ENCODE measurements at places on chromosomes 16 and 17.

DNA sequence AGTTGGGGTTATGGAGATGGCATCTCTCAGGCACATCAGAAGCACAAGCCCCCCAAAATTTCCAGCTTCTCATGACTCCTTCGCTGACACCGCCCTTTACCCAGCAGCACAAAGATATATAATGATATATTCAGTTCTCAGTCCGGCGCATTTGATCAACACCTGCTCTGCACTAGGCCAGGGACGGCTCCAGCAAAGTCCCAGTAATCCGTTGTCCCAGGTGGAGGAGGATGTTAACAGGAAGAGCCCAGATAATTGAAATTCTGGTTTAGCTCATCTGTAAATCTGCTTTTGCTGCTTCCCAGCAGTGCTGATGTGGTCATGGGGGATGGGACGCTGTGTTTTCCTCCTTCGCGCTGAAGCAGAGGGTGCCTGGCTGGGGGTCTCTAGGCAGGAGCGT is 131.5 kb downstream of the OR1D5 start:
- no peak for DNase-seq

GRCh38 chr16:683396-684070 is 601 bp downstream of the JMJD8 start:
- no peak for DNase-seq

DNA sequence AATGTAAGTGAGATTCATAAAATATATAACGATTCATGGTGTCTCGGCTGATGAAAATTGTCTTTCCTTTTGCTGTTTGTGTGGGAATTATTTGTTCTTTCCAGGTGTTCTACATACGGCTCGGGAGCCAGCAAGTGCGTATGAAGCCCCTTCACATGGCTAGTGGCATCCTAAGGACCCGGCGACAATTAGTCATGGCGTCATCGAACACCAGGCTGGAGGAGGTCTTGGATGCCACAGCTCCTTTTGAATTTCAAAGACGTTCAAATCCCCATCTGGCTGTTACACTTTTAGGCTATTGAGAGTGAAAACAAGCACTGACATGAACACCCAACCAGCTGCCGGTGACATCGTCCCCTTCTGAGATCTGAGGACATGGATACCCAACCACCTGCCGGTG is 397.7 kb upstream of the TNRC6C start:
- no peak for DNase-seq

DNA sequence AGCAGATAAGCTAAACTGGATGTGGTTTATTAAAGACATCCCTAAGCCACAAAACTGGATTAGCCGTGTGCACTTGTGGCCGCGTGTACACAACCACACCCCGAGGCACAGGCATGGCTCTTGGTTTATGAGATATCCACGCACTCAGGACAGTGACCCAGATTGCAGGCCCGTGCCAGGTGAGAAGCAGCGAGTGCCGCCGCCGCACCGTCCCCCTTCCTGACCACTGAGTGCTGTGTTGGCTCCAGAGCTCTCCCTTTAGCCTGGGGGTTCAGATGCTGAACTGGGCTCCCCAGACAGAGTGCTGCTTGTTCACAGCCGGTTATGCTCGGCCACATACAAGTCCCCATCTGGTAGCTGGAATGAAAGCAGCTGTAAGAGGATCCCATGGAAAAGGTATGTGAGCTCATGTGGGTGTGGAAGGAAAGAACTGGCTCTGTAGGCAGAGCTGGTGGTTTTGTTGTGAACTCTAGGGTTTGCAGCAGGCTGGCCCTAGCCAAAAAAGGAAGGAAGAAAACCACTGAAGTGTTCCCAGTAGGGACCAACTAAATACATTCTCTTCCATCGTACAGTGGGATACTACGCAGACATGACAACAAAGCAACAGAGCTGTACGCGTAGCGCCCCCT is 29.5 kb downstream of the KNOP1 start:
- no peak for DNase-seq

DNA sequence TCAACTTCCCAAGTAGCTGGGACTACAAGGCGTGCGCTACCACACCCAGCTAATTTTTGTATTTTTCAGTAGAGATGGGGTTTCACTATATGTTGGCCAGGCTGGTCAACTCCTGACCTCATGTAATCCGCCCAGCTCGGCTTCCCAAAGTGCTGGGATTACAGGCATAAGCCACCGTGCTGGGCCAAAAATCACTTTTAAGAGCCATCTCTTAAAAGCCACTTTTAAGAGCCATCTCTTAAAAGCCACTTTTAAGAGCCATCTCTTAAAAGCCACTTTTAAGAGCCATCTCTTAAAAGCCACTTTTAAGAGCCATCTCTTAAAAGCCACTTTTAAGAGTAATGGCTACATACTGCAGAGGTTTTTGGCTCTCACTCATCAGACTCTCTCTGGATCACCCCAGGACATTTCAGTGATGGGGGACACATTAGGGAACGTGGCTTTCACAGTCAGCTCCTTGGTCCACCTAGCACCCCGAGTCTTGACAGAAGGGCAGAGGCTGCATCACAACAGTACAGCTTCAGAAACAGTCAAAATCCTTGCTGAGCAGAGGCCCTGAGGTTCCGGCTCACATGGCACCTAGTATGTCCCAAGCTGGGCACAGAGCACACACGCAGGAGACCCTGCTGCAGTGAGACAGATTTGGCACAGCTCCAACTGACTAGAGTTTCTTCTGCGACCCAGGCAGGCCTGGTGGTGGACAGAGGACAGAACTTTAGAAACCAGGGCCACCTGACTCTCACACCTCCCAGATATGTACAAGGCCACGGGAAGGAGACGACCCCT is 23.6 kb downstream of the RANBP10 start:
- DNase-seq = no peak

- no peak for DNase-seq
Measured at GRCh38 chr17:7582396-7583252, 1.0 kb upstream of the MPDU1 start.

- no peak for DNase-seq
Measured at GRCh38 chr16:22843122-22843521, 29.2 kb downstream of the HS3ST2 start.

Measured in fibroblast of upper back skin (primary cell).